ENCODE measurements at places on chromosomes 2 and 18. TPM values are rescaled to one million over a fixed set of nuclear protein-coding genes. Genes with fewer than 3 reads are reported as not detected.

Gene CCDC121
- 1.8 TPM for total RNA-seq

Gene UBR3
- 42.0 TPM for total RNA-seq

Gene SALL3
- not detected for total RNA-seq

- DNase-seq = no peak
Observed at GRCh38 chr18:55981712-55982475, 393.9 kb upstream of the TCF4 start.

- DNase-seq = no peak
Observed at GRCh38 chr2:58065248-58065647, 18.6 kb downstream of the VRK2 start.

GRCh38 chr2:129911363-129912065 is 68.0 kb upstream of the RAB6C start:
- no peak for DNase-seq

GRCh38 chr2:62215306-62216064 is 19.6 kb downstream of the B3GNT2 start:
- DNase-seq = peak; percentile 32

- no peak for DNase-seq
Observed at GRCh38 chr2:213740453-213740852, 456.2 kb downstream of the SPAG16 start.

DNA sequence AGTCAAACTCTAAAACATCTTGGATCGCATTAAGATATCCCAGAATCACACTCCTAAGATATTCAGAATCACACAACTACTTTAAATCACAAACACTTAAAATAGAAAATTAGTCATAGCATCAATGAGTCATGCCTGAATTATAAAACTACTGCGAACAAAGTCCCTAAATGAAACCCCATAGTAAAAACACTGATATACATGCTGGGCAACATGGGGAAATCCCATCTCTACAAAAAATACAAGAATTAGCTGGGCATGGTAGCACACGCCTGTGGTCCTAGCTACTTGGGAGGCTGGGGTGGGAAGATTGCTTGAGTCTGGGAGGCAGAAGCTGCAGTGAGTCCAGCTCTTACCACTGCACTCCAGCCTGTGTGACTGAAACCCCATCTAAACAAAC is 101.7 kb downstream of the COBLL1 start:
- no peak for DNase-seq

DNA sequence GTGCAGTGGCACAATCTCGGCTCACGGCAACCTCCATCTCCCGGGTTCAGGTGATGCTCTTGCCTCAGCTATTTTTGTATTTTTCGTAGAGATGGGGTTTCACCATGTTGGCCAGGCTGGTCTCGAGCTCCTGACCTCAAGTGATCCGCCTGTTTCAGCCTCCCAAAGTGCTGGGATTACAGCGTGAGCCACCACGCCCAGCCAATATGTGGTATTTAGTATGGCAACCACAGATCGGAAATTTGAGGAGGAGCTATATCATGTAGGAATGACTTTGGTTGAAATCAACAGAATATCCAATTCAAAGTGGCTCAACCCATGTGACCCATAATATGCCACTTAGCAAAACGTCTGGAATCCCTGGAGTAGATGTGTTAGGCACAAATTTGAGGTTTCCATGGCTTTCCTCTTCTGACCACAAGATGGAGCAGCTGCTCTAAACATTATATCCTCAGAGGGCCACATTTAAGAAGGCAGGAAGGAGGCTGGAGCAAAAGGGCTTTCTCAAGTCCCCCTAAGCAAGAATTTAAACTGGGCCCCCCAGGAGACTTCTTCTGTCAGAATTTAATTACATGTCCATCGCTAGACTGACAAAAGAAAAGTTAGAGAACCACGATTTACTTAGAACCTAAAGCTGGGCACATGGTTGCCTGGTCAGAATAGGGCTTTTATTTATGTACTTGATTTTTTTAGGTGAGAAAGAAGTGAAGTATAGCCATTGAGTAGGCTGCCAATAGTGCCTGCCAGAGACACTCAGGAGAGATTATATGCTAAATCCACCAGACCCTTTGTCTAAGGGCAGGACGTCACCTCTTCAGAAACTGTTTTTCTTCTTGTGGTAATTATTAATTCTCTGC is 49.6 kb upstream of the ITSN2 start:
- peak; percentile 88 for DNase-seq

Measured in stomach (tissue), 19 donors.